Neural progenitor cell (in vitro differentiated cells): ENCODE measurements at places on chromosomes 3 and 15.

GRCh38 chr3:114608293-114608692 is 314.5 kb downstream of the TIGIT start:
- DNase-seq, result no peak

DNA sequence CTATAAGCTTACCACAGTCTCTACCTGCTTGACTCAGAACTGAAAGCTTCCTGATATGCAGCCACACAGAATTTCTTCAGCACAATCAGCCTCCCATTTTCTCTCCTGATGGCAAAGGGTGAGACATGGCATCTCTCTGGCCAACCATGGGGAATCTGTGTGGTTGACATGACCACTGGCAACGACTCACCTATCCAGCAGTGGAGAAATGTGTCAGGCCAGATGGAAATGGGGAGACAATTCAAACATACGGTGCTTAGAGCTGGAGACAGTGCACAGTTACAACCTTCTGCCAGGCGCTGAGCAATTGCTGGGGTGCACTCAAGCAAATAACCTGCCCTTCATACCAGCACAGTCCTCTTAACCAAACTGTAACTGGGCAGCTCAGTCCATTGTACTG is 3.6 kb downstream of the ZNF385D start:
- peak; percentile 18 for DNase-seq

DNA sequence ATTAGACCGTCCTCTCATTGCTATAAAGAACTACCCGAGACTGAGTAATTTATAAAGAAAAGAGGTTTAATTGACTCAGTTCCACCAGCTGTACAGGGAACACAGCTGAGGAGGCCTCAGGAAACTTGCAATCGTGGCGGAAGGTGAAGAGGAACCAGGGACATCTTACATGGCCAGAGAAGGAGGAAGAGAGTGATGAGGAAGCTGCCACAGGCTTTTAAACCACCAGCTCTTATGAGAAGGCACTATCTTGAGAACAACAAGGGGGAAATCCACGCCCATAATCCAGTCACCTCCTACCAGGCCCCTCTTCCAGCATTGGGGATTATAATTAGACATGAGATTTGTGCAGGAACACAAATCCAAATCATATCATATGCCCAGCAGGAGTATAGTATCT is 138.5 kb downstream of the ALCAM start:
- DNase-seq, result no peak

DNA sequence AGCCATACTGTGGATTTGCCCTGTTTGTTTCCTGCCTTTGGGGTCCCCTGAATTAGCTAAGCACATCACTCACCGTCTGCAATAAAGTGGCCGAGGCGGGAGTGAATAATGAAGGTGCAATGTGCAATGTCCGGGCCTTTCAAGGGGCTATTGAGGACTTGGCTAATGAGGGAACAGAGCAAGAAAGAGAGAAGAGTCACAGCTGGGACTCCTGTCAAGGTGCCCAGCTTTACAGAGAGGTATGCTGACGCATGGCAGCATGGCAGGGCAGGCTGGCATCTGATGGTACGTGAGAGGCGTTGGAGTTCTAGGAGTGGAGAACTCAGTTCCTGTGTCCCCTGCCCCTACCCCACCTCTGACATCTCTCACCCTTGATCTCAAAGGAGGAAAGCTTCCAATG is 13.8 kb upstream of the ATP2B2 start:
- DNase-seq, result no peak

- DNase-seq, result no peak
Measured at GRCh38 chr3:112779558-112780480, 66.8 kb downstream of the CD200R1L start.

- no peak for DNase-seq
Measured at GRCh38 chr3:122394173-122394572, 10.2 kb downstream of the FAM162A start.

DNA sequence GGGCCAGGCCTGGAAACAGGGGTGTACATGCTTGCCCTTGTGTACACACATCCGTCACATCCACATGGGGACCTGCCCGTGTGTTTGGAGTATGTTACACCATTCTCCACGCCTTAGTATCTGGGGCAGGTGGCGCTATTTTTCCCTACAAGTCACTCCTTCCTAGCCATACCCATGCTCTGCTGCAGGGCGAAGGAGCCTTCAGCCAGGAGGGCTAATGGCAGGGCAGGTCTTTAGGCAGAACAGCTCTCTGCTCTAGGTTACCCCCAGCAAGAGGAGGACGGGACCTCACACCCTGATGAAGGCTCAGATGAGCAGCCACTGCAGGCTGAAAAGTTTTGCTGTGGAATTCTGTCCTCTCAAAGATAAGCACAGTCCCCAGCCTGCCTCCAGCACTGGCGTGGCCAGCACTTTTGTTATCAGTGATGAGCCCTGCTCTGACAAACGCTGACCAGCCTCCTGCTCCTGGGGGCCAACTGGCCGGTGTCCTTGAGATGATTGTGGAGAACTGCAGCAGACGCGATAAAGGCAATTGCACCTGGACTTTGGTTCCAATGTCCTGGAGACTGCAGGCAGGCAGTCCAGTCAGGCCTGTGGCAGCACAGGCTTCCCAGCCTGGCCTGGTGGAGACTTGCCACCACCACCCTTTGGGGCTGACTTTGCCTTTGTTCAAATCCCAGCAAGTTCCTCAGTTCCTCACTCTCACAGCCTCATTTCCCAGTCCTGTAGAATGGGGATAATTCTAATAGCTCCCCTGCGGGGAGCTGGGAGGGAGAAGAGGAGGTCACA is 19.8 kb upstream of the PIGZ start:
- peak; percentile 65 for DNase-seq

DNA sequence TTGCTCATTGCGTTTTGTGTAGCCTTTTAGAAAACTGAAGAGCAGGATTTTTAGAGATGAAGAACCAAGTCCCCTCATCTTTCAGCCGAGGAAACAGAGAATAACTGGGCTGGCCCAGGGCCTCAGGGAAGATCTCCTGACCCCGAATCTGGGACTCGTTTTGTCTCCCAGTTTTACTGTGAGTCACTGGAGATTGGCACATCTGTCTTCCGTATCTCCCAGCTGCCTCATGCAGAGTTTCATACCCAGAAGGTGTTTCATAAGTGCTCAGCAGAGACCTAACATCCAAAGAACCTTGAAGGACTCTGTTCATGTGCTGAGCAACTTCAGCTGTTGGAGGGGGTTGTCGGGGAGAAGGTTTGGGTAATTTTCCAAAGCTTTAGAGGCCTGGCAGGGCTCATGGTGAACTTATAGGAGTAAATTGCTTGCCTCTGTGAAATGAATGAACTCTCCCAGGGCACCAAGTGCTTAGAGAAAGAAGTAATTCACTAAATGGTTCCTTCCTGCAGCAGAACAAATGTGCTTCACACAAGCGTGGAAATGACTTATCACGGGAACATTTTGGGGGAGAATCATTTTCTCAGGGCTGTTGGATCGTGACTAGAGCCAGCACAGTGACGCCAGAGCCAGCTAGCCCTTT is 121.4 kb downstream of the FAM43A start:
- DNase-seq, result no peak

DNA sequence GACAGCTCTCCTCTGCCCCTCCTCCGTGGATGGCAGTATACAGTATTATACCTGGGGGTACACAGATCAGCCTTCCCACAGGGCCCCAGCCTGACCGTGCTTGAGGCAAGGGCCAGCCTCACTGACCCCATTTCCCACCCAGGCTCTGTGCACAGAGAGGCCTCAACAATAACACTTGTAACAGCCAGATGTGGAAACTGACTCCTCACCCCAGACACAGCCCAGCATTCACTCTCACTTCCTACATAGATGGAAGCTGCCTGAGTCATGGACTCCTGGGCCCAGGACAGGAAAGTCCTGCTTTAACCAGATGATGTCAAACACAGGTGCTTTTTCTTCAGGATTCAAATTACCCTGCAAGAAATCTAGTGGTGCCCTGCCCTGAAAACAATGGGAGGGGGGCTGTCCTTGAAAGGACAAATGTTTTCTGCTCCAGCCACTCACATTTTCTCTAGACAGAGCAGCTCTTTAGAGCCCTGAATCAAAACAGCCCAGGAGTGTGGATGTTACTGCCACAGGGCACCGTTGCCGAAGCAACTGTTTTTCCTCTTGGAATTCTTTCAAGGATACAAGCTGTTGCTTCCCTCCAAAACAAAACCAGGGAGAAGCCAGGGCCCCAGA is 16.4 kb downstream of the CCDC12 start:
- peak; percentile 47 for DNase-seq

DNA sequence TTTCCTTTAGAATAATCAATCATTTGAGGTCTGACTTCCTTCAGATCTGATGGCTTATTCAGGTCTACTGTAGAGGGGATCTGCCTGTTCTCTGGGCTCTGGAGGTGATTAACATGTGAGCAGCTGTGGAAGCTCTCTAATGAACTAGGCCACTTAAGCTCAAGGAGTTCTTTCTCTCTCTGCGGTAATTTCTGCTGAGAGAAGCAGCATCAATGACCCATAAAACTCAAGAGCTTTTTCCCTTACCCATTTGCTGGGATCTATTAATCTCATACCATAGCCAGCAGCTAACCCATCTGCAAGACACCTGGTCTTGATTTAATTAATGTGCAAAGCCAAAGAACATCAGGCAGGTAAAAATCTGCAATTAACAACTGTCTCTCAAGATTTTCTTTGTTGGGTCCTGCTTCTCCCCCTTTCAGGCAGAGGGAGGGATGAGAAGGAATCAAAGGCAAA is 73.2 kb upstream of the DLG1 start:
- DNase-seq, result no peak

- peak; percentile 21 for DNase-seq
Measured at GRCh38 chr3:177906126-177906511, 630.1 kb upstream of the KCNMB2 start.

- DNase-seq, result no peak
Measured at GRCh38 chr15:81043935-81044575, 43.3 kb downstream of the TLNRD1 start.

DNA sequence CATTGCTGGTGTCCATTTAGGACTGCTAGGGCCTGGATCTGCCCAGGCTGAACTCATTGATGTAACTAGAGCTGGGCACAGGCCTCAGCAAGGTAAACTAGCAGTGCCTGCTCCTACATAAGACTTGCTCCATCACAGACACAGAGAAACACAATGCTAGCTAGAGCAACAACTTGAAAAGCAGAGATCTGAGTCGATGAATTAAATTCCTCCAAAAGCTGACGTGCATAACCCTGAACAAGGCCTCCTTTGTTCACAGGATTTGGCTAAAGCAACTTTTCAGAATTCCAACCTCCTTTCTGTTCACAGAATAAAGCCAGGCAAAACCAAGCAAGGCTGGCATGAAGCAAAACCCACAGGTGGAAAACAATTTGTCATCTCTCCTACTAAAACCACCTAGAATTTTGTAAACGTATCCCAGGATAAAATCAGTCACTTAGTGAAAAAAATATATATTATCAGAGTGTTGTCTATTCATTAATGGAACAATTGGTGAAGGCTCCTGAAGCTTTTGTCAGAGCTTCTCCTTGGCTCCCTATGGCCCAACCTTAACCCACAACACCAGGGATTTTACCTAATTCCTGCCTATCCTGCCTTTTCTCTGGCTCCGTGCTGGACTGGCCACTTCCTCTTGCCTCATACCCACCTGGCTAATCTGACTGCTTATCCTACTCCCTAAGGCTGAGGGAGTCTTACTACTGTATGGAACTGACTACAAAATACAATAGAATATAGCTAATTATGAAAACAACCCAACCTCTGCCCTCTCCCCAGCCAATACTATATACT is 39.9 kb downstream of the PLCH1 start:
- peak; percentile 46 for DNase-seq

- no peak for DNase-seq
Measured at GRCh38 chr3:169836942-169837275, 24.2 kb upstream of the LRRC34 start.

DNA sequence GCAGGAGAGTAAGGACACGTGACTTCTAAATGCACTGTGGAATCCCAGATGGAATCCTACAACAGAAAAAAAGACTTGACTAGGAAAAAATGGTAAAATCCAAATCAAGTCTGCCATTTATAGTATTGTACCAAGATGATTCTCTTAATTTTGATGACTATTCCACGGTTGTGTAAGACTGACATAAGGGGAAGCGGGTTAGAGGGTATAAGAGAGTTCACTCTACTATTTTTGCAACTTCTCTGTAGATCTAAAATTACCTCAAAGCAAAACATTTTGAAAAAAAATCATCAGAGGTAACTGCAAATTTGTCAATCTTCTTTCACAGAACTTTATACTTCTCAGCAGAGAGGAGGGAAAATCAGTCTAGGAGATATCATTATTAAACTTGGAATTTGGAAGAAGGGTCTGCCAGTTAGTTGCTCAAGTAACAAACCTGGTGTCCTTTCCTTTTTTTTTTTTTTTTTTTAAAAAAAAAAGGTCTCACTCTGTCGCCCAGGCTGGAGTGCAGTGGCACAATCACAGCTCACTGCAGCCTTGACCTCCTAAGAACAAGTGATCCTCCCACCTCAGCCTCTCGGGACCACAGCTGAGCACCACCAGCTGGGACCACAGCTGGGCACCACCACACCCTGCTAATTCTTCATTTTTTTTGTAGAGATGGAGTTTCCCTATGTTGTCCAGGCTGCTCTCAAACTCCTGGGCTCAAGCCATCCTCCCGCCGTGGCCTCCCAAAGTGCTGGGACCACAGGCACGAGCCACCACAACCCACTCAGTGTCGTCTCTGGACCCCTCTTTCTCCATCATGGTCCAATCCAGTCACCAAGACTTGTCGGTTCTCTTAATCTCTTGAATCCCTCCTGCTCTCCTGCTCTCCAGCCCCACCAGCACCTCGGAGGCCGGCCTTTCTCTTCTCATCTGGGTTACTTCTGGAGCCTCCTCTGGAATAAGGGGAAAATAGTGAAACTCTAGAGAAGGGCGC is 14.9 kb upstream of the HES1 start:
- DNase-seq, result no peak

GRCh38 chr15:98904544-98904943 is 103.0 kb downstream of the PGPEP1L start:
- DNase-seq, result peak; percentile 66

- peak; percentile 74 for DNase-seq
Measured at GRCh38 chr3:189270248-189270832, 98.6 kb downstream of the TPRG1 start.

DNA sequence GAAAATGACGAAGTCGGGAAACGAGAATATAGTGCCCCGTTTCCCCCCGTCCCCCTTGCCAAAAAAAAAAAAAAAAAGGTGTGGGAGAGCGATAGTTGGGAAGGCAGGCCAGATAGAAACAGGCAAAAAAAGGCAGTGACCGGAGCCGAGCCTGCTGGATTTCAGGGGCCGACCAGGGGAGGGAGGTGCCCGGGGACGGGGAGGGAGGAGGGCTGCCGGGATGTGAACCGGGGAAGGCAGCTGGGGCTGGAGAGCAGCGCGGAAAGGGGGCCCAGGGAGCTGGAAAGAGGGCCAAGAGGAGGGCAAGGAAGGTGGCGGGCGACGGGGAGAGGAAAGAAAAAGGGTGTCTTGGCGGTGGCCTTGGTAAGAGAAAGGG is 837 bp downstream of the LRRN1 start:
- peak; percentile 51 for DNase-seq

- no peak for DNase-seq
Measured at GRCh38 chr3:121871430-121871829, 22.8 kb upstream of the SLC15A2 start.

DNA sequence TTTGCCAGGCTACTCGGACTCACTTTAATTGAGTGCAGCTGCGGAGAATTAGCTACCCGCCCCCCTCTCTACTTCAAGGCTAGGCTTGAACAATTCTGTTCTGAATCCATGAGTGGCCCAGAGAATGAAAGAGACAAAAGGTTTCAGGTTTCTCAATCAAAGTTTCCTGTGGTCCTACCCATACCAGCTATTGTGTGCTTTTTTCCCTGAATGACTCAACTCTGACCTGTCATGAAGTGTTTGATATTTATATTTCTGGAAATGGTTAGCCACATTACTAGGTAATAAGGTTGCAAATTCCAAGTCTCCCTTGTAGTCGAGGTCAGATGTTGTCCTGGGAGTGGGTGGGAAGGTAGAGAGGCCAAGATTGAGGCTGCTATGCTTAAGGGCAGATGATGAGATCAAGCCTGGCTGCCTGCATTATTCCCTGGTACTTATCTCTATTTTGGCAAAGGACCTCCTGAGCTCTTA is 392.7 kb upstream of the TBL1XR1 start:
- peak; percentile 80 for DNase-seq
